ENCODE measurements at places on chromosomes 4 and X. TPM values are rescaled to one million over a fixed set of nuclear protein-coding genes. Genes with fewer than 3 reads are reported as not detected.

The REELD1 gene
- 0.62 TPM for total RNA-seq

The WDR17 gene
- total RNA-seq, result 2.0 TPM

The UCP1 gene
- not detected for total RNA-seq

The XAGE1A gene
- not detected for total RNA-seq

The TMEM271 gene
- total RNA-seq, result not detected

The SULT1E1 gene
- total RNA-seq, result not detected

DNA sequence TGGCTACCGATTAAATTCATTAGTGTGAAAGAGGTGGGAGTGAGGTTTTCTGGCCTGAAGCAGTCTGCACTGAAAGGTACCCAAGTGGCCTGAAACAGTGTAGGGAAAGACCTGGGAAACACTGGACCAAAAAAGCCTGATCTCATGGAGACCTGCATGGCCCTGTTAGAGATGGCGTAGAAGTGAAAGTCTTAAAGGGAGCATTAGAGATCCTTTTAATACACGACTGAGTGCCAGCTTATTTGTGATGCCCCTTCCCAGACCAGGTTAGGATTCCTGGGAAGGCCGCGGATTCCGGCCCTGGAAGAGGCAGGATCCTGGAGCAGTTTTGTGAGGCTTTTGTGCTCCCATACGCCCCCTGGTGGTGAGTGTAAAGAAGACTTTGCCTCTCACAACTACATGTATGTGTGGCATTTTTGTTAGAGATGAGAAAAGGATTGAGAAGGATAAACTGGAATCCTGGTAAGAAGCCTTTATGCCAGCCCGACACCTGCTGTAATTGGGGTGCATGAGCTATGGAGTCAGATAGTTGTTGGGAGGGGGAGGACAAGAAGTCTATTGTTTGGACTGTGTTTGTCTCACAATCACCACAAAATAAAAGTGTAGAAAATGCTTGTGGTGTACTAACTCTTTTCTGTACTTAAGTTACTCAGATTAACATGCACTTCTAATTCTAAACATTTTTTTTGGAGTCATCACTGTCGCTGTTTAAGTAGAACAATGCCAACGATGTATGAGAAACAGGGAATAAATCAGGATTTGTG lies 54.0 kb downstream of the JADE1 start:
- no peak for DNase-seq

DNA sequence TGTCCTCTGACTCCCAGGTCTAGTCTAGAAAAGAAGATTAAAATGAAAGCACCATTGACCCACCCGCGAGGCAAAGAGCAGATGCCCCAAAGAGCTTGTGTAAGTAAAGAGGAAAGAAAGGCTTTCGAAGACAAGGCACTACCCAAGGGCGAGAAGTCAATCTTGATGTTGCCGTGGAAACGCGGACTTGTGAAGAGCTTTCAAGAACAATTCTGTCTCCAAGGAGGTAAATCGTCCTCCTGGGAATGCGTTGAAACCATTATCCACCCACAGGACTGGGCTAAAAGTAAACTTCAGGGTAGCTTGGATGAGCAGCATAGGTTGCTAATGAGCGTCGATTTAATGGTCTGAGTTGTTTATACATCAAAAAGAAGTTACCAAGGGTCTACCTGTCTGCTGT lies 189.3 kb downstream of the DHRSX start:
- no peak for DNase-seq

DNA sequence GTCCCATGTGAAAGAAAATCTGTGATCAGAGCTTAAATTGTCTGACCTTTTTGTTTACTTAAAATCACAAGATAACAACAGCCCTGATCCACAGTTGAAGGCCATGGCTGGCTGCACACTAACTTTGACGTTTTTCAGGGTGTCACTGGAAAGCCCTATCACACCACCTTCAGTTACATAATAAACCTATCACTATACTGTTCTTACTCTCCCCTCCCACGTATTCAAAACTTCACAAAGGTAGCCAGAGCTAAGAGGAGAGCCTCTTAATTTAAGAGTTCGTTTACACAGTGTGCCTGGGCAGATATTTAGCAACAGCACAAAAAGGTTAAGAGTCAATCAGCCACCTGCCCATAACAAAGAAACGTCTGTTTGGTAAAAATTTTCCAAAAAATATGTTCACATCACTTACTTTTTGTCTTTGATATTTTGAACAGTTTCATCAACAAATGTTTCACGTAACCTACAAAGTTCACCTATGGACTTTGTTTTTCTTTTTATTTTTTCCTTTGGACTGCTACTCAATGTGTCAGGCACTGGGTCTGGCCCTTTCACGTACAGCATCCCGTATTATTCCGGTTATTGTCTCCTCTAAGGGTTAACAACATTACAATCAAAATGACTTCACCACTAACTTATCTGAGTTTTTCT lies 25.0 kb downstream of the RFC1 start:
- no peak for DNase-seq

GRCh38 chrX:134406356-134407064 lies 53.5 kb upstream of the HPRT1 start:
- no peak for DNase-seq

- DNase-seq, result no peak
Measured at GRCh38 chrX:47200385-47201150, 6.9 kb downstream of the UBA1 start.

DNA sequence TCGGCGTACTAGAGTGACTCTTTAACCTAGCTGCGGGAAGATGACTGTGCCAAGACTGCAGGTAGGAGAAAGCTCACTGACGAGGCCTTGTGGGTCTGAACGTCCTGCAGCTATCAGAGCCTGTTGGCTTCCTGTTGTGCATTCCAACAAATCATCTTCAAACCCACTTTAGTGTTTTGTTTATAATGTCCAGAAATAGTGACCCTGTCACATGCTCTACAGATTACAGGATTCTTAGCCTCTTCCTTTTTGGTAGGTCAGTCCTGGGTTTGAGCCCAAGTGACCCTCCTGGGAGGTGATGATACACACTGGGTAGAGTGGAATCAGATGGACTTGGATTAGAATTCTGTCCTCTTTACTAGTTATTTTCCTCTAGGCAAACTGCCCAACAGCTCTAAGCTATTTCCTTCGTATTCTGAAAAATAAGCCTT lies 33.2 kb downstream of the HTT start:
- DNase-seq, result no peak

DNA sequence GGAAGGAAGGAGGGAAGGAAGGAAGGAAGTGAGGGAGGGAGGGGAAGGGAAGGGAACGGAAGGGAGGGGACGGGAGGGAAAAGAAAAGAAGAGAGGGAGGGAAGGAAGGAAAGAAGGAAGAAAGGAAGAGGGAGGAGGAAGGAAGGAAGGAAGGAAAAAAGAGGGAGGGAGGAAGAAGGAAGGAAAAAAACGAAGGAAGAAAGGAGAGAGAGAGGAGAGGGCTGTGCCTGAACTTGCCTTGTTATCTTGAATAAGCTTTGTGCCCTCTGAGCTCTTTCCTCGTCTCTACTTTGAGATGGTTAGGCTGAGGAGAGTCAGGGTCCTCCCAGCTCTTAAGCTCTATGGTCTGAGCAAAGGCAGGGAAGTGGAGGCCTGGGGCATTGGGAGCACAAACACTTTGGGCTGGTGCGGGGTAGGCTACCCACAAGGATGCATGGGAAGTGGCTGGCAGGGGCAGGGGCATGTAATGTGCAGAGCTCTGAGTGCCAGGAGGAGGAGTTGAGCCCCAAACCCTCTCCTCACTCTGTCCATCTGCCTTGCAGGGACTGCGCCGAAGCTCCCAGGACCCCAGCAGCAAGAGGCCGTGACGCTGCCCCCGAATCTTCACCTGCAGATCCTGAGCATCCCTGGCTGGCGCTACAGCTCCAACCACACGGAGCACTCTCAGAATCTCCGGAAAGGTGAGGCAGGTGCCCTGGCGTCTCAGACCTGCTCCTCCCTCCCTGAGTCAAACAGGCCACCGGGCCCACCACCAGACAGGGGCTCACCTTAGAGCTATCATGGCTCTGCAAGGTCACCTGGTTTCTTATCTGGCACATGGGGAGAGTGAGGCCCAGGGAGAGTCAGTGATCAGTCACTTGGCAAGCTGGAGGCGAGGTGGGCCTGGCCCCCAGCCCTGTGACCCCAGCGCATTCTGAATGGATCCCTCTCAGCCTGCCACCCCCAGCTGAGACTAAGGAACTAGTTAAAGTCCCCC lies 26.5 kb upstream of the MRFAP1 start:
- no peak for DNase-seq

- DNase-seq, result no peak
Measured at GRCh38 chr4:48305508-48305907, 35.8 kb upstream of the SLAIN2 start.

DNA sequence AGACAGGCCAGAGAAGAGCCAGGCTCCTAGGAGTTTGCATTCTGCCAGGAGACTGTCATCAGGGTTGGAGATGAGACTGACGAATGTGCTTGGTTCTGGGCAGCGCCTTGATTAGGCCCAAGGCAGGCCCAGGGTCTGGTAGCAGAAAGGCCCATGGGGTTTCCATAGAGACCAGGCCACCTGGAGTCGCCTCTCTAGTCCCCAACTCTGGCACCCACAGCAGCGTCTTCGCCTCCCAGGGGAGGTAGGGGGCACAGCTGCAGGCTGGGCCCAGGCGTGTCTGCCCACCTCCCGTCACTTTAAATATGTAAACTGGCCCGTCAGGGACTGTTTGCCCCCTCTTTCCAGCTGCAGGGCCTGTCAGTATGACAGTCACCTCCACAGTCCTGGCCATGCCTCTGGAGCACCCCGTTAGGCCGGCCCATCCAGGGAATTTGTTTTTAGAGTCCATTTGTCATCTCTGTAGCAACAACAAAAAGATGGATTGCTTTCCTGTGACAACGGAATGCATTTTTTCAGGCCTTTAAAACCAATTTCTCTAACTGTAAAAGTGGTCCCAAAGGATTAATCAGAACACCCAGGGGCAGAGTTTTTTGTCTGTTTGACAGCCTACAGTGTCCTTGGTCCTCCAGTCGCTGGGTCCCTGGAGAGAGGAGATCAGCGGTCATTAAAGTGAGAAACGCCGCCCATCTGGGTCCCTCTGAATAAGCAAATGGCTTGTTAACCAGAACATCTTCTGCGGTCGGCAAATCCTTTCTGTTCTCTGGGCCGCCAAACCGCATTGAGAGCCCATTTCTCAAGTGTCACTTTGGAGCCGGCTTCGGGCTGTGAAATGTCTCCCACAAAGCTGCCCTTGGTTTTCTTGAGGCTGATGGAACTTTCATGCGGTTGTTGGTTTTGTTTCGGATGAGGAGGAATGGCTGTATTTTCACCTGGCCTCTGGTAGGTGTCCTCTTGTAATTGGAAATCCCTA lies 153.0 kb upstream of the PSAPL1 start:
- no peak for DNase-seq

- DNase-seq, result no peak
Measured at GRCh38 chr4:118989098-118990080, 100.7 kb downstream of the SYNPO2 start.

DNA sequence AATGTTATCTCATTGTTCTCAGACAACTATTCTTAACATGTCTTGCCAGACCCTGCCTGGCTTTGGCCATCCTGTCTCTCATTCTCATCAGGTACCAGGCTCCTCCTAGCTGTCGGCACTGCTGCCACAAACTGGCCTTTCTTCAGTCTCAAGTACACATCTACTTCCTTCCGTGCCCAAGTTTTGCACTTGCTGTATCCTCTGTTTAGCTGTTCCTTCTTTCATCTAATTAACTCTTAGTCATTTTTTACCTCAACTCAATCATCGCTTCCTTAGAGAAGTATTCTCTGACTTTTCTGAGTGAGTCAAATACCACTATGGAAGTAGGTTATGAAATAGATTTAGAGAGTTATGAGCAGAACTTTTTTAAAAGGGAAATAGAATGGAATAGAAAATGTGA lies 19.7 kb downstream of the CXCL3 start:
- no peak for DNase-seq

GRCh38 chr4:102826890-102827673 lies at the start of gene UBE2D3:
UBE2D3 (minus strand) TSS chr4:102827551; CDS start chr4:102826508, 1,043 bp downstream.
- DNase-seq, result peak; percentile 45

DNA sequence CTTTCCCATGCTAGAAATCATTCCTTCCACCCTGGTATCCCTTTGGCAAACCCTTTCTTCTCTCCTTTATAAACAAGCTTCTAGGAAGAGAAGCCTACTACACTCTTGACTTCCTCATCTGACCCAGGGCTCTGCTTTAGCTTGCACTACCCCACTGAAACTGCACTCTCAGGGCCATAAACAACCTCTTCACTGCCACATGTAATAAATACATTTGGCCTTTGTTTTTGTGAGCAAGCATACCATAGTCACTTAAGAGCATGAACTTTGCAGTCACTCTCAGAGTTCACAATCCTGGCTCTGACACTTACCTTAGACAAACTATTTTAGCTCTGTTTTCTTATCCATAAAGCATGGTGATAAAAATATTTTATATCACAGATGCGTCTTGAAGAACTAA lies 50.7 kb upstream of the USP38 start:
- no peak for DNase-seq

- DNase-seq, result no peak
Measured at GRCh38 chrX:13825178-13825762, 8.4 kb upstream of the GPM6B start.

- no peak for DNase-seq
Measured at GRCh38 chr4:184953421-184953945, 64.8 kb upstream of the HELT start.

DNA sequence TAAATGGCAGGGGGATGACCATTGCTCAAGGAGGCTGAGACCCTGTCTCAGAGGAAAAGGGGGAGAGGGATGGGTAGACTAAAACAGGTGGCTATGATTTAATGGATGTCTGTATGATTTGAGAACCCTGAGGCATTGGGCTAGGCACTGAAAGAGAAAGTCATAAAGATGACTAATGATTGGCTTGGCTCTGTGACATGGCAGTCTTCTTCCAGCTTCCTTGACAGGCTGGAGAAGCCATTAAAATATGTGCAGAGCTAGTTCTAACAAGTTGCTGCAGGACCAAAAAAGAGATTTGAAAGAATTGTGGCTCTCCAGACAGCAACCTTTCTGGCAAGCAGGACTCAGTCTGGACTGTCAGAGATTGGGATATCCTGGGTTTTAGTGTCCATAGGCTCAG lies 53.6 kb downstream of the AMER1 start:
- DNase-seq, result no peak

- no peak for DNase-seq
Measured at GRCh38 chrX:125333583-125333982, 13.9 kb downstream of the TEX13C start.

DNA sequence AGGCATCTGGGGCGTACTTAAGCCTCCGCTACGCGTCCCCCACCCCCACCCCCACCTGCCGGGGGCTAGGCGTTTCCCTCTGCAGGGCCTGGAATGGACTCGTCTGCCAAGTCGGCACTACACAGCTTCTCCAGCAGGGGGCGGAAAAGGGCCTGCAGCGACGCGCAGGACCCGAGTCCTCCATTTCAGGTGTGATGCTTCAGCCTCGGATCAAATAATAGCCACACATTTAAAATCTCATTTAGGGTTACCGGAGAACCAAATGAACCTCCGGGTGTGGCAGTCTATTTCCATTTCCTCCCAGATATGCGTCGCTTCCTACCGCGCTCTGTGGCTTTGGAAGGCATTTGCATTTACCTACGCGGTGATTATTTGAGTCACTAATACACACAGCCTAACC lies 2.9 kb downstream of the PAK3 start:
- DNase-seq, result no peak

GRCh38 chr4:8400632-8401325 lies 39.7 kb downstream of the ACOX3 start:
- no peak for DNase-seq

- no peak for DNase-seq
Measured at GRCh38 chr4:24477919-24478318, 106.4 kb downstream of the DHX15 start.
